ENCODE measurements at places on chromosomes 5 and 9.

DNA sequence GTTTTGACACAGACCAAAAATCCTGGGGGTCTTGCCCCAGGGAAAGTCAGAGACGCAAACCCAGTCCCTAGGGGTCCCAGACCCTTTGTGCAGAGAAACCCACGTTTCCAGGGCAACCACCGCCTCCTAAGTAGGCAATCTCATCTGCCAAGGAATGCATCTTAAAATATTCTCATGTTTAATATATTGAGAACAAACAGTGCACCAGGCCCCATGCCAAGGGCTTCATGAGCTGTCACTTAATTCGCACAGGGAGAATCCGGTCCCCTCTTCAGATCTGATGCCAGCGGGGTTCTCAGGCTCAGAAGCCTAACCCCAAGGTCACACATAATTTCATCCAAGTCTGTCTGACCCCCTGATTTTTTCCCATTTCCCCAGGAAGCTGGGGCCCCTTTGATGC, 28.8 kb downstream of the CPLX2 start:
- DNase-seq, result no peak

GRCh38 chr9:130624154-130624553, 40.2 kb upstream of the PRDM12 start:
- no peak for DNase-seq

DNA sequence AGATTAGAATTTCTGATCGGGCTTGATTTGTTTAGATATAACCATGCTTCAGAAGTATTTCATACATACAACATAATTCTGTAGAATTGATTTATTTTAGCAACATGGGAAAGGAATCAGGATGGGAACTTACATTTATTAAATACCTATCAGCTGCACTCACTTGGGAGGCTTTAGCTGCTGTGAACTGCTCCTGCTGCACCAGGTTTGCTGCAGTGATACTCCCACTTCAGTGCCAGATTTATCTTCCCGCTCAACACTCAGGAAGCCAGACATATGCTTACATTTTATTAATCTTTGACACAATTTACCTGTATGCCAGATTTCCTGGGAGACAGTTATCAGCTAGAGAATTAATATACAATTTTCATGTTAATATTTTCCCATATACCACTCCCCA, 64.0 kb upstream of the PLCXD3 start:
- DNase-seq, result no peak

- no peak for DNase-seq
Observed at GRCh38 chr5:116686438-116686837, 111.8 kb upstream of the SEMA6A start.

GRCh38 chr9:38346811-38347210, 45.7 kb upstream of the ALDH1B1 start:
- no peak for DNase-seq

DNA sequence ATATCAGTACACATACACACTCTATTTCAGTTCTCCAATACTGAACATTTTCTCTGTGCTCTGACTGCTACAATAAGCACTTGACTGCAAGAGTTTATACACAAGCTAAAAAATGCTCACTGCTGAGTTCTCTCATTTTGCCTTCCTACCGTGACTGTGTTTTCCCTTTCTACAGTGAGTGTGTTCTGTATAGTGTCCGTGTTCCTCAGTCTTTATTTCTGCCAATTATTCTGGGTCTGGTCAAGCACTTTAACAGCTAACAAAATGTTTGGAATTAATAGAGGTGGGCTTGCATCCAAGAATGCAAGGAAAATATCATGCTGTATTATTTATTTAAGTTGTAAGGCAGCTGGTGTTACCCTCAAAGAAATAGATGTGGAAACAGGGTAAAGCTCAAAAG, 217.0 kb upstream of the NREP start:
- DNase-seq, result no peak

GRCh38 chr5:168917947-168918600, 338.9 kb upstream of the PANK3 start:
- no peak for DNase-seq

- DNase-seq, result no peak
Observed at GRCh38 chr9:25094518-25094917, 548.8 kb upstream of the IZUMO3 start.

- no peak for DNase-seq
Observed at GRCh38 chr9:127457191-127457878, 6.0 kb downstream of the LRSAM1 start.

DNA sequence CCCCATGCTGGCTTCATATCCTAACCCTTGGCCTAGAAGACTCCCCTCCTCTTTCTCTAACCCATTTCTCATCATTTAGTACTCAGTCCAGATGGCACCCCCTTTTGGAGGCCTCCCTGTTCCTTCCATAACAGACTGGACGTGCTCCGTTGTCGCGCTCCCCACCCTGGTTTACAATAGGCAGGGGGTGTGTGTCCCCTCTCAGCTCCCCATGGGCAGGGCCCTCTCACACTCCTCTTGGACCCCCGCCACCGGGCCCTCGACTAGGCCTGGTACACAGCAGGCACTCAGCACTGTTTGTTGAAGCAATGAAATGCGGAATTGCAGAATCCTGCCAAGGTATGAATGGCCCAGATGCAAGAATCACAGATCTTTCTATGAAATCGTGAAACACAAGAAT, 227.4 kb downstream of the FSTL4 start:
- no peak for DNase-seq

DNA sequence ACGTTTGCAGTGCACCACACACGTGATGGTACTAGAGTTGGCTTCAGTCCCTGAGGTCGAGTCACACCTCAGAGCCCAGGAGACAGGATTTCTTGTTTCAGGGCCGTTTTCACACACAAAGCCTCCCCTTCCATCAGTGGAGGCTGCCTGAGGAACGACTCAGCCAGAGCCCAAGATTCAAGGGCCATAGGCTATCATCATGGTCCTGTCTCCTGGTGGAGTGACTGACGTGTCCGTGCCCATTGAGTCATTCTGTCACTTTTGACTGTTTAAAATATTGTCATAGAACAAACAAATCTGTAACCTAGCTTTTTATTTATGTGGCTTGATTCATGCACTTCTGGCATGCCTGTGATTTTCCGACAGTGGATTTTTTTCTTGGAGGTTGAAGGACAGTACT, 28.3 kb downstream of the CAMK2A start:
- DNase-seq, result no peak

GRCh38 chr5:93251347-93251746, 329.7 kb downstream of the NR2F1-AS1 start:
- DNase-seq, result no peak

- DNase-seq, result peak; percentile 72
Observed at GRCh38 chr9:97954550-97954989, 16.6 kb upstream of the HEMGN start.

- no peak for DNase-seq
Observed at GRCh38 chr9:27485158-27485557, 38.9 kb upstream of the IFNK start.

- DNase-seq, result no peak
Observed at GRCh38 chr5:169946743-169947295, 33.5 kb downstream of the INSYN2B start.

- peak; percentile 64 for DNase-seq
Observed at GRCh38 chr9:127589955-127590370, 22.1 kb upstream of the STXBP1 start.
